ENCODE measurements at places on chromosomes 12 and 14.

DNA sequence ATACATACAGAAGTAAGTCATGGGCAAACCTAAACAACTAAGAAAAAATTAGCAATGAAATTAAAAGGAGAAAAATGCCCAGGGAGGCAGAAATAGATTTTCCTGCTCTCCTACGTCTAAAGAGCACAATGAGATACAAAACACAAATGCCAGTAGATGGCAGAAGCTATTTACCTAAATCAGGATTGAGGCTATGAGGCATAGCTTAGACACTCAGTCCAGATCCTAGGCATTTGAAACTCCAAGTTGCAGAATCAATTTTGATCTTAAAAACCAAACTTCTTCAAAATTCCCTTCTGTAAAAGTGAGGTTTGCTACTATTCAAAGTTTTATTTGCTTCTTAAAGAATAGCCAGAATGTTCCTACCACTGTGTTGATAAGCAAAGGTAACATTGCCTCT, 368.6 kb downstream of the DAD1 start:
- DNase-seq, result no peak

GRCh38 chr12:130686511-130686991, 29.5 kb downstream of the RIMBP2 start:
- DNase-seq, result no peak

DNA sequence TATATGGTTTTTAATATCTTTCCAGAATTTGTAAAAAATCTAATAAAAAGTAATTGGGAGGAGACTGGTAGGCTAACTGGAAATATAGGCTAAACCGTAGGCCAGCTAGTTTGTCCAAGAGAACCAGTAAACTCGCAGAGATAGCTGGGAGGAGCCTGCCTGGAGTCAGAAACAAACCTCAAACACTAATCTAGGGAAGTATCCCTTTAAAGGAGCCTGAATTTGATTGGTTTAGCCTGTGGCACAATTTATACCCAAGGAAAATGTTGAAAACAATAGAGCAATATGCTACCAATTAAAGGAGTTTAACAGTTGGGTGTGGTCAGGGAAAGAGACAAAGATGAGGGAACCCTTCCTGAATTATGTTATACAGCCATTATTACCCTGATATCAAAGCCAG, 109.6 kb downstream of the EML5 start:
- no peak for DNase-seq

GRCh38 chr14:88835661-88836060, 11.2 kb downstream of the TTC8 start:
- no peak for DNase-seq

Data from NCI-H2081 treated with DMSO at 0.1 percent for 48 hours (cell line).